Non-pigmented ciliary epithelial cell (primary cell): ENCODE measurements at places on chromosomes 13 and 19.

DNA sequence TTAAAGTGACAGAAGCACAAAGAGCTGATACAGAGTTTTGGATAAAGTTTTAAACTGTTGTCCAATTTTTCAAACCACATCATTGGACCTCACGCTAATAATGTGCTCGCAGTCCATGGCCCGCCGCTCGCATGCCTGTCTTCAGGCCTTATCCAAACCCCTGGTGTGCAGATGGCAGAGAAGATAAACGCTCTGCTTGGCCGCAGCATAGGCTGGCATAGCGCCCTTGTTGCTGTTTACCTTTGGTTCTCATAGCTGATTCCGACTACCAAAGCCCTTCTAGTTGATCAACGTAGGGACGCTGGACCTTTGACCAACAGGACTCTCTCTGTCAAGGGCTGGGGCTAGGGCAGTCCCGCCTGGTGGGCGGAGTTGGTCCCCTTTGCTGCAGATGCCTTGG, 23.5 kb upstream of the QTRT1 start:
- DNase-seq: no peak

GRCh38 chr19:4678881-4679790, 9.0 kb upstream of the MYDGF start:
- DNase-seq: no peak

DNA sequence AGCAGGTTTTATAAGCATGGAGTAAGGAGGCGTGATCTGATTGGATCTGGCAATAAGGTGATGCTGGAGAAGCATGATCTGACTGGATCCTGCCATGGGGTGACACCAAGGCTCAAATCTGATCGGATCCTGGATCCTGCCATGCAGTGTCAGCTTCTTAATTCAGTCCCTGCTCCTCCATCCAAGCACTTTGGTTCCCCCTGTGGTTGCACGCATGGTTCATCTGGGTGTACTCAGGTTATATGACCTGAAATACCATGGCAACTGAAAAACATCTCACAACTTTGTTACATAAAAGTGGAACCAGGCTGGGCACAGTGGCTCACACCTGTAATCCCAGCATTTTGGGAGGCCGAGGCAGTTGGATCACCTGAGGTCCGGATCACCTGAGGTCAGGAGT, 17.6 kb upstream of the KLK4 start:
- DNase-seq: no peak

GRCh38 chr13:75864718-75865117, 228.6 kb downstream of the LMO7 start:
- DNase-seq: peak; percentile 62

DNA sequence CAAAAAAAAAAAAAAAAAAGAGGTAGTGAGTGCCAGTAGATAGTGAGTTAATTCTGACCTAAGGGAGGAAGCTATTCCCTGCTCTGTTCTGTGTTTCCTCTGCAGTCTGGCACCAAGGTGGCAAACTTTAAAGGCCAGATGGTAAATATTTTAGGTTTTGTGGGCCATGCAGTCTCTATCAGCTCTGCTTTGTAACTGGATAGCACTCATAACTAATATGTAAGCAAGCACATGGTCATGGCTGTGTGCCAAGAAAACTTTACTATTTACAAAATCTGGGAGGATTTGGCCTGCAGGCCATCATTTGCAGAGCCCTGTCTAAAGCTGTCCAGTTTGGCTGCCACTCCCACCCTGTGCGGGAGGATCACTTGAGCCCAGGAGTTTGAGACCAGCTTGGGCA, 4.3 kb downstream of the PIN1 start:
- DNase-seq: no peak

DNA sequence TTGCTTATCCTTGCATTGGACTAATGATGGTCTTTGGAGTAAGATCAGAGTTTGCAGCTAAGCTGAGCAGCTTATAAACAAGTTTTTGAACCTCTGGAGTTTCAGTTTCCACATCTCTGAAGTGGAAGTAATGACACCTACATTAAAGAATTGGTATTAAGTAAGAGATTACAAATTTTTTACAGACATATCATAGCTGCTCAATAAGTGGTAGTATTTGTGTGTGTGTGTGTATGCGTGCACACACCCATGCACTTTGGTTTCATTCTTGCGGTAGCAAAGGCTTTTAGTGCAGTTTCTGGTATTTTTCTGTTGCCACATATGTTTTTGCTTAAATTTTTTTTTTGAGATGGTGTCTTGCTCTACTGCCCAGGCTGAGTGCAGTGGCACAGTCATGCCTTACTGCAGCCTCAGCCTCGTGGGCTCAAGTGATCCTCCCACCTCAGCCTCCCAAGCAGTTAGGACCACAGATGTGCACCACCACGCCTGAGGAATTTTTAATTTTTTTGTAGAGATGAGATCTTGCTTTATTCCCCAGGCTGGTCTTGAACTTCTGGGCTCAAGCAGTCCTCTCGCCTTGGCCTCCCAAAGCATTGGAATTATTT, 4.5 kb downstream of the NAA16 start:
- DNase-seq: no peak

DNA sequence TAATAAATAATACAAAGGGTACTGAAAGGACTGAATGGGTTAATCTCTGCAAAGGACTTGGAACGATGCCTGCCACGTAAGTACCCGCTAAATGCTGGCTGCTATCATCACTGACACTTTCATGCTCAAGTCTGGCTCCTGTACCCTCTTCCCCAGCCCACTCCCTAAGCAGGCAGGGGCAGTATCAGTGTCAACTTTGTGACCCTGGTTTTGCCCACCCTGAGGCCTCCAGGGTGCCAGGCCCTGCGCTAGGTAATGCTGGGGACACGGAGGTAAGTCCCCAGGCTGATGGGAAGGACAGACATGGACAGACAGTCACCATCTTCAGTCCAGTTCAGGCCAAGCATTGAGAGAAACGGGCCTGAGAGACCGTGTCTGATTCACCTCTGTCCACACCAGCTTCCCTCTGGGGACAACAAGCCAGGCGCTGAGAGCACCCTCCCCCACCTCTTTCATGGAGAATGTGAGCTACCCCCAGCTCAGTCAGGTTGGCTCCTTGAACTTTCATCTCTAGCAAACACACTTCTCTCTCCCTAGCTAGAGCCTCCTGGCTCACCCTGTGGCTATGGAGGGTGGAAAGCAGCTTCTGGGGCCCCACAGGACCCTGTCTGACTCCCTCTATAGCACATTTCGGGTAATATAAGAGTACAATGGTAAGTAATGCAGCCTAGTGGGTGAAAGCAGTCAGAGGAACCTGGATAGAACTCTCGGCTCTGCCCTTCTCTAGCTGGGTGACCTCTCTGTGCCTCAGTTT, 800 bp downstream of the ETFB start:
- no peak for DNase-seq

GRCh38 chr13:113456116-113456702, 2.9 kb upstream of the ADPRHL1 start:
- no peak for DNase-seq

DNA sequence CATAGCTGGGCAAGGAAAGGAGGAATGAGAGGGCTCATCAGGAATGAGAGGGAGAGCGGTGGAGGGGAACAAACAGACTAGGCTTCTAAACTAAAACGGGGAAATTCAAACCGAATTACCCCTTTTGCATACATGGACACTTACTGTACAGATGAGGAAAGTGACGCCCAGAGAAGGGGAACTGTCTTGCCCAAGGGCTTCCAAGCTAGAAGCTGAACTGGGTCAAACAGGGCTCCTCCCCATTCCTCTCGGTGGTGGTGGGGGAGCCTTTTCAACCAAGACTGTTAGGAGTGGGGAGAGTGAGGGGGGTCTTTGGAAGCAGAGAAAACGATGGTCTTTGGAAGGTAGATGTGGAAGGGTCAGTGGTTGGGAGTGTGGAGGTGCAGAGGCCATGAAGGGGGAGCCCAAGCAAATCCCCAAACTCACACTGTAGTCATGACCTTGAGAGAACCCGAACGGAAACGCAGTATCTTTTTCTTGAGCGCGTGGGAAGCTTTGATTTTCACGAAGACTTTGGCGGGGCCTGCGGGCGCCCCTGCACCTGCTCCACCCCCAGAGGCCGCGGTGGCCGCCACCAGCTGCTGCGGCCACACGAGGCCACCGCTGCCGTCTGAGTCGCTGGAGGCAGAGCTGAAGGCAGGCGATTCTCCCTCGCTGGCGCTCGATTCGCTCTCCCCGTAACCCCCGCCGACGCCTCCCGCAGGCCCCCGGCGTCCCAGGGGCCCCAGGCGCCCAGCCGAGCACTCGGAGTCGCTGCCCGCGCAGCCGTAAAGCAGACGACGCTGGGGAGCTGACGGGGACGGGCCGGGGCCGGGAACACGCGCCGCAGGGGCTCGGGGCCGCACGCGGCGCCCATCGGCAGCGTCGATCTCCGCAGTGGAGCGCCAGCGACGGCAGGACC, 12.3 kb upstream of the GNG8 start:
- DNase-seq: no peak

GRCh38 chr13:31739226-31739625, at the start of gene RXFP2:
TSS of gene RXFP2 (plus strand) at chr13:31739526. CDS start at chr13:31739613, 87 bp downstream.
- DNase-seq: no peak

DNA sequence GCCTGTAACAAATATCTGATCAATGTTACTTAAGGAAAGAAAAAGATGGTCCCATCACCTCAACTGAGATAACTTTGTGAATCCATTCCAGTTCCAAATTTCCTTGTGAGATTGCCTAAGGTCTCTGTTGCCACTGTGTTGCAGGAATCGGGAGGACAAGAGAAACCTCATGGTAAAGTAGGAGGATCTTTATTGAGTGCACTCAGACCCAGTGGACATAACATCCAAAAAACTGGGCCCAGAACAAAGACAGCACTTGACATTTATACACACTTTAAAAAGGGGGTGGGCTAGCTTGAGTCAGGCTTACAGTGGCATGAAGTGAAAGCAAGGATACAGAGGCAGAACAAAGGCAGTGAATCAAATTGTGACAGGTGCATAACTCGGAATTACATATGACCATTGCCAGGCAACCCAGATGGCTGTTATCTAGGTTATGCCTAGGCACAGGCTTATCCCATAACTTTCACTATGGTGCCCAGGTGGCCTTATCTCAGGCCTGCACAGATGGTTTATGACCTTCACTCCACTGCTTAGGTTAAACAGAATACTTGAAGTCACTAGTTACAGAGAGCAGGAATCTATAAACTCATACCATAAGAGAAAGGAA, 459.4 kb upstream of the PCDH20 start:
- DNase-seq: no peak

- DNase-seq: no peak
Observed at GRCh38 chr19:359653-359925, 15.0 kb upstream of the MIER2 start.
